ENCODE measurements at places on chromosomes 4 and X.
A peak's percentile ranks its signal among the peaks of the same experiment; 100 is the strongest.

DNA sequence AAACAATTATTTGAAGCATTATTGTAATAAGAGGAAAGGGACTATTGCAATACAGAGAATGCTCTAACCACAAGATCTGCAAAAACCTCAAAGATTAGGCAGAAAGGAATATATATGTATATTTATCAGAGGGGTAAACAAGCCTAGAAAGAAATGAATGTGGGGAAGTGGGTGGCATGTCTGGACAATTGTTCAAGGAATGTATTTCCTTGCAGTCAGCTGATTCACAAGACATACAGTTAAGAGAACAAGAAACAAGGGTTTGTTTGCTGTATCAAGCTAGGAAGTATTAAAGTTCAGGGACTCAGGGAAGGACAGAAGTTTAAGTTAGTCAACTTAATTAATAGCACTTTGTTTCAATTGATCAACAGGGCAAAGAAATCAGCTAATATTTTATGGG is 514.7 kb downstream of the CENPC start:
- DNase-seq, result no peak

DNA sequence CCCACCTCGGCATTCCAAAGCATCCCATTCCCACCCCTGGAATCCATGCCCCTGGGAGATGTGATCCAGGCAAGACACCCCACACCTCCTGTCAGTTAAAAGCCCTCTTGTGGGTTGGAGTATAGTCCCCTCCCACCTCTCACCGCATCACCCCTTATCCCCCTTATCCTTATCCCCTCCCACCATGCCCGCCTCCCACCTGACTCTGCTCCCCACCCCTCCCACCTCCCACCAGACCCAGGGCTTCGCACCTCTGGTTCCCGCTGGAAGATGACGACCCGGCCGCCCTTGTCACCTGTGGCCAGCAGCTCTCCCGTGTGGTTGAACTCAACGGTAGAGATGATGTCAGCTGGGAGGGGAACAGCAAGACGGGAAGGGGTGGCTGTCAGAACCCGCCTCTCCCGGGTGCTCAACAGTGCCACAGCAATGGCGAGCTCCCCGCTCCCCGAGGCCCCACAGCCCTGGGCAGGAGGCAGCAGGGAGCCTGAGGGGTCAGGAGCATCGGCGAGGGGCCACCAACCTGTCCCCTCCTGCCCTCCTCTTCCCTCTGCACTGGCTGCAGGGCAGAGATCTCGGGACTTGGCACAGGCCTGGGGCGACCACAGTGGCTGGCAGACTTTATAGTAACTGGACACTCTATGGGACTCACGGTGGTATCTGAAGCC is 91.5 kb downstream of the PPP2R2C start:
- DNase-seq, result no peak

DNA sequence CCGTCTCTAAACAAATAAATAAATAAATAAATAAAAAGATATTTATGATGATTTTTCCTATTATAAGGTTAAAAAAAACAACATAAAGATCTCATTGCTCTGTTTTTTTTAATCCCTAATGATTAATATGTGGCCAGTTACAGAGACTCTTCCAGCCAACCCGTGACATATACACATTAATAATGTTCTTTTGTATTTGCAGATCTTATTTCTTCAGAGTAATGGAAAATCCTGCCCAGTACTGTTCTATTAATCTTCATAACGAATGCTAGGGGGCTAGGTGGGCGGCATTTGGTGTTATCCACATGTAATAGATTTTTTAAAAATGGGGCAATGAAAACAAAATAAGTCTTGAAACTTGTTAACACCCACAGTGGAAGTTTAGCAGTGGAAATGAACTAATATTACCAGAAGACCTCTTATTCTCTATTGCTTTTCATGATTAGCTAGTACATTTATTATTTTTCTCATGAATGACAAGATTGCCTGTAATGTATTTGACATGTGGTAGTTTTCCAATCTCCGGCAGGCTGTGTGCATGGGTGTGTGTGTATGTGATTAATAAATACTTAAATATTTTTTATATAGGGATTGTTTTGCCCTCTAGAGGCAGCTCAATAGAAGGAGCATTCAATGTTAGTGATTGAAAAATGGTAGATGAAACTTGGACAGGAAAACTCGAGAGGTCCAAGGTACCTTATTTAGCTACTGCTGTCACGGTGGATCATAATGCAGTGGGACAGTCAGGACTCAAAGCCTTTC is 457.4 kb downstream of the IL1RAPL1 start:
- DNase-seq, result no peak

GRCh38 chr4:148216866-148217814 is 225.1 kb downstream of the NR3C2 start:
- peak; percentile 15 for DNase-seq

- DNase-seq, result no peak
Measured at GRCh38 chrX:121000589-121000988, 15.0 kb upstream of the CT47A1 start.

DNA sequence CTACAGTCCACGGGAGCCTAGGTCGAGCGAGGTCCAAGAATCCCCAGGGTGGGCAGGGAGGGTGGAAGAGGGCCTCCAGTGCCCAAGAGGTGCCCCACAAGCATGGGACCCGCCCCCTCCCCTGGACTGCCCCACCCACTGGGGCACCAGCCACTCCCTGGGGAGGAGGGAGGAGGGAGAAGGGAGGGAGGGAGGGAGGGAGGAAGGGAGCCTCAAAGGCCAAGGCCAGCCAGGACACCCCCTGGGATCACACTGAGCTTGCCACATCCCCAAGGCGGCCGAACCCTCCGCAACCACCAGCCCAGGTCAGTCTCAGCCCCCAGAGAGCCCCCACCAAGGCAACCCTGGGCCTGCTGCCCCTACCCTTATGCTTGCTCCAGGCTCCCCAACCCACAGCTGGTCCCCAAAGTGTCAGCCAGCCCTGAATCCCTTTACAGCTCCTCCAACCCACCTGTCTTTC is at the start of gene GATA1:
Gene GATA1 (plus strand): TSS at position 250 of the 460 bp plus-strand sequence. CDS start 4,520 bp downstream, outside the sequence.
- no peak for DNase-seq

DNA sequence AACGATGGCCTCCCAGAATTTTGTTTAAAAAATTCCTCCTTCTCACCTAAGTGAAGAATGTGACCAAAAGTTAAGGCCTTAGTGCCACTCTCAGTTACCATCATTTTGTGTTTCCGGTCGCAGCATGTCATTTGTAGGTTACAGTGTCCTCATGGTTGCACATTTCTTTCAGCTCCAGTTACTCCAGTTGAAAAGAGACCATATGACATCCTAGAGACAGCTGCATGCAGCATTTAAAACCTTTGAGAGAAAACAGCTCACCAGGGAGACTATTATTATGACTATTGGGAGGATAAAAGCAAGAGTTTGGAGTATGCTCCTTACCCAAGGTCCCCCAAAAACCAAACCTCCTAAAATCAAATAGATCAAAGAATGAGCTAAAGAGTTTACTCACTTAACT is 45.8 kb downstream of the MGARP start:
- no peak for DNase-seq

DNA sequence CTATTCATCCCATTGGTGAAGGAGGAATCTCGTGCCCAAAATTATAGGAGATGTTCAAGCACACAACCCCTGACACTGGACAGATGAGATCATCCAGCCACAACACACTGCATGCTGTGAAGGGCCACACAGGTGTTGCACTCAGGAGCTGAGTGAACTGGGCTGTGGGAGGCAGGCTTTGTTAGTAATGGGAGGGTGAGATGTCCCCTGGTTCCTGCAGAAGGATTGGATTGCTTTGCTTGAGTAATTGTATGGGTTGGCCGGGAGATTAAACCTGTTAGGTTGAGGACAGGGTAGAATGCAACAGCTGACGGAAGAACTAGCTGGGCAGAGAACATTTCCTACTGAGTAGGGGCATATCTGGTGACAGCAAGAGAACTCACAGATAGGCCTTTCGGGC is 152.2 kb downstream of the TACR3 start:
- no peak for DNase-seq

DNA sequence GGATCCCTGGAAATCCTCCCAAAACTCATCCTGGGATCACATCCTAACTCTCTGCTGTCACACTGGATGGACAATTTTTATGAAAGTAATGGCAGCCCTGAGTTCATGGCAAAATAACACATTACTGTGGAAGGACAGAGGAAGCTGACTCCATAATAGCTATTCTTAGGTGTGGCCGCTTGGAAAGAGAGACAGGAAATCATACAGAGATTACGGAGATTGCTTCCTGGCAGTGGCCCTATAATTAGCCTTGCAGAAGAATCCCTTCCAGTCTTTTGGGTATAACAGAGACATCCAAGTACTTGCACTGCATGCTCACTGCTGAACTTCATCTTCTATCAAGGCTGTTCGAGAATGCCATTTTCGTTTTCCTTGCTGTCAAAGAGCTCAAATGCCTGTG is 133.1 kb upstream of the VCX start:
- DNase-seq, result no peak

DNA sequence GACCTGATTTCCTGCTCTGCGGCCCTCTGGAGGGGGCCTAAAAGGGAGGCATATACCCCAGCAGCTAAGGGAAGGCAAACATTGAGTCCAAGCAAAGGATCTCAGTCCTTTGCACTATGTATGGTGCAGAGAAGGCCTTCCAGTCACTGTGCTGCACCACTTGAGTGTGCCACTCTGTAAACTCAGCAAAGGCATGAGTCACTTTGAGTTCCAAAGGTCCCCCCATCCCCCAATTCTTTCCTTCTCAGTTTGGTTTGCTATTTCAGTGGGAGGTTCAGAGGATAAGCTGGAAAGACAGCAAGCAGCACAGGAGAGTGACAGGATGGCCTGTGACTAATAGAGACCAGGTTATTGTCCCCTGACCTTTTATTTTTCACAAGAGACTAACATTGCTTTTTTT is 131.3 kb downstream of the FHDC1 start:
- DNase-seq, result no peak

DNA sequence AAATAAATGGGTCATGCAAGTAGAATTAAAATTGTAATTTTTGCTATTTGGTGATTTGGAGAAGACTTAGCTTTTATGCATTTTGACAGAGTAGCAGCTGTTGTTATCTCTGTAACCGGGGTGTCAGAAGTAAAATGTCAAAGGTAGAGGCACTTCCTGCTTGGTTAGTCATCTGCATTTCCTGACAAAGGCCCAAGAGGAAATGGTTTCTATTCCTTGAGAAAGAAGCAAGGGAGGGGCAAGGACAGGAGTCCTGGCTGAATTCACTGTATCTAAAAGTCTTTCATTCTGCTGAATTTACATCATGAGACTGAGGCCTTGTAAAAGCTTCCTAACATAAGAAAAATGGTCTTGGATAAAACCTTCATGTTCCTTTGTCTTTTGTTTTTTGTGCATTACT is 550.9 kb upstream of the BOD1L1 start:
- peak; percentile 4 for DNase-seq

DNA sequence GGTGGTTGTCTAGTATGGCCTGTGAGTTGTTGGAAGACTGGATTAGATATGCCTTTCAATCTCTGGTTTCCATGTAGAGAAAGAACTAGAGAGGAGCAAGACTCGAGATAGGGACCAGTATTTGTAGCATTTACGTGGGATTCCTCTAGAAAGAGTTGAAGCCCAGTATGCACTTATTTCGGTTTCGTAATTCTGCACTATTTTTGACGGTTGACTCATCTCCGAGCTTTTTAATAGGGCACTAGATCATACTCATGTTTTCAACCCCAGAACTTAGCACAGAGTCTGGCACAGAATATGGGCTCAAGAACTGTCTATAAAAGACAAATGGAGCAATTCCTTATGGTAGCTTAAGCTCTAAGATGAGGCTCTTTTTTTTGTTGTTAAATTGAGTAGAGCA is 15.7 kb downstream of the HELT start:
- DNase-seq, result no peak

DNA sequence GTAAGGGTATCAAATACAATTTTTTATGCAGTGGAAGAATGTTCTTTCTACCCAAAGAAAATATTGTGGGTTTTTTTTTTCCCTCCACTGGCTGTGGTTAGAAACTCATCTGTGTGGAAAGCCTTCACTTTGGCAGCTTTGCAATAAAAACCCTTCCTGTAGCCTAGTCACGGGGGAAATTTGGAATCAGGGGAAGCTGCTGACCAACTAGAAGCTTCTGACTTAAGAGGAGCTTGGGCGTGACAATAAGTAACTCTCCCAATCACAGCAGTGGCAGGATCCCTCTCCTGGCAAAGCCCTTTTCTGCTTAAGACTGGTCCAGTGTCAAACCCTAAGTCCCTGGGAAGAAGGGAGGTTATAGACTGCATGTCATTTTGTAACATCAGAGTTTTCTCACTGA is 87.9 kb downstream of the LRRC66 start:
- no peak for DNase-seq

DNA sequence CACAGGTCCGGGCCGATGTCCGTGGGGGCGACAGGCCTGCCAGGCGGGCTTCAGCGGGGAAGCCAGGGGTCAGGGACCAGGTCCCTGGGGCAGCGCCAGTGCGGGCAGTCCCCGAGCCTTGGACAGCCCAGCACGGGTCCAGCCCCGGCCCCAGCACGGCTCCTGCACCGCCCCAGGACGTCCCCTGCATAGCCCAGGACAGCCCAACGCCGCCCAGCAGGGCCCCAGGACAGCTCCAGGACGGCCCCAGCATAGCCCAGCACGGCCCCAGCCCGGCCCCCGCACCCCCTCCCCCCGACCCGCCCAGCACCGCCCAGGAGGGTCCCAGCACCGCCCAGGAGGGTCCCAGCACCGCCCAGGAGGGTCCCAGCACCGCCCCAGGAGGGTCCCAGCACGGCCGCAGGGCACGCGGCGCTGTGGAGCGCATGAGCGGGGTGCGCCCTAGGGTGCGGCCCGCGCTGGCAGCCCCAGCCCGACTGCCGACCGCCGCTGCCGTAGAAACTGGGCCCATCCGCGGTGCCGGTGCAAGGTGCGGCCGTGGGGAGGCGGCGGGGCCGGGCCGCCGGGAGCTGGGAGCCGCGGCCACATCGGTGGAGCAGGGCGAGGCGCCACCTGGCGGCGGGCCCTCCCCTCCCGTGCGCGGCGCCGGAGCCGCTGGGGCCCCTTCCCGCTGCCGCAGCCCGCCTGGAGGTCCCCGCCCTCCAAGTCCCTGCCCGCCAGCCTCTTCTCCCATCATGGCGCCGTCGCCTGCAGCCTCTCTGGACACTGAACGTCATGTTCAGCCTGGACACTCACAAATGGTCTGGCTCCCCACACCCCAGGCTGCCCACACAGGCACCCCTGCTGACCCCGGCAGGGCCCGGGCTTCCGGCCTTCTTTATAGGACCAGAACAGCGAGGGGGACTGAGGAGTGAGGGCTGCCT is 106.8 kb upstream of the NKX1-1 start:
- peak; percentile 75 for DNase-seq

DNA sequence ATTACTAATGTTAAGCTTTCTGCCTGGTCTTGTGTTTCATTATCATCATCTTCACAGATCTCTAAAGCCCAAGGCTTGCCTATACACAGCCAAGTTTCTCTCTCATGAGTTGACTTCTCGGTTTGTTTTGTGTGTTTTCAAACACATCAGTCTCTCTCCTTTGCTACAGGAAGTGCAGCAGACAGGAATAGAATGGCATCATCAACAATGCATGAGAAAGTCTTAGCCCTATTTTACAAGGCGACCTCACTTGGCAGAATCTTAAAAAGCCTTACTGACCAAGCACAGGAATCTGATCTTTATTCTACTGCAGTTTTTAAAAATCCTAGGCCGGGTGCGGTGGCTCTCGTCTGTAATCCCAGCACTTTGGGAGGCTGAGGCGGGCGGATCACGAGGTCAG is 36.8 kb downstream of the CC2D2A start:
- no peak for DNase-seq

- DNase-seq, result no peak
Measured at GRCh38 chrX:28701222-28701621, 114.0 kb downstream of the IL1RAPL1 start.

Measured in activated CD4-positive, alpha-beta T cell treated with anti-CD3 and anti-CD28 coated beads for 36 hours (primary cell).